ENCODE measurements at places on chromosomes 7 and 10.

DNA sequence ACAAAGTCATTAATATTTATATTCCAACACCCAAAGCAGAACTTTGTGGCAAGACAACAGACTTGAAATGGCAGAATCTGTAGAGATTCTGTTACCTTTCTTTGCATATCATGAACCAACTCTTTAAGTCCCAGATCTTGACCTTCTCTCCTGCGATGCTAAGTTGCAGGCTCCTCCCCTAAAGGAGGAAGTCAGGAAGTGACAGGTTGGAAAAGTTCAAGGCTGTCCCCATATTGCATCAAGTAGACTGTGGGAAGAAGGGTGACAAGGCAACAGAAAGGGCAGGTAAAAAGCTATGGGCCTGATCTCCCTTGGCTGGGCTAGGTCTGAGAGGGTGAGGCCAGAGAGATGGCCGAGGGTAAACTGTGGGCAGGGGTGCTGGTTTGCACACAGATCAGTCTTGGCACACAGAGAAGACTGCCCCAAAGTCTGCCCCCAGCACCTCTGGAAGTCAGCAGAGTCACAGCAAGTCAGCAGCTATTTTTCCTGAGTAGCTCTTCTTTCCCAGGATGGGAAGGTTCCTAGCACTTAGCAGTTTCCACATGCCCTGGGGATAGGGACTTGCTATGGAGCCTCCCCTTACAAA lies 115.1 kb downstream of the RAPGEF5 start:
- no peak for DNase-seq

DNA sequence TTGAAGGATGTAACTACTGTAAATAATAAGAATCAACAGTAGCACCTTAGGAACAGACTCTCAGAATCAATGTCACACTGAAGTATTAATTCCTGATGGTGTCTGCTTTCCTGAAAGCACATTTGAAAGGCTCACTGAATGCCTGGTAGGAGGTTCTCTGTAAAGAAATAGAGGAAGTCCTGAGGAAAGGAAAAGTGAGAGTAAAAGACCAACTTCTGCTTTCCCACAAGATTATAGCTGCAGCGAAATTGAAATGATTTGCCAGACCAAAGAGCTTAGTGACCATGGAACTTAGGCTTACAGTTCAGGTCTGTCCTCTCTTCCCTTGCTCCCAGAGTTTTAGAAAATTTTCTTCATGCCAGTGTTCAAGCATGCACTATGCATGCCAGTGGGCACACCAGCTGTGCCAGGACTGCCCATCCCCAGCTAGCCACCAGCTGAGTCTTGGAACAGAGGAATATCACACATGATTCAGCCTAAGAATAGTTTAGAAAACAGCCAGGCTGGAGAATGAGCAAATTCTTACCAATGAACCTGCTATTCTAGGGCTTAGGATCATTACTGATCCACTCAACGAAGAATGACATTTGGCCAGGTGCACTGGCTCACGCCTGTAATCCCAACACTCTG lies 123.2 kb downstream of the HERPUD2 start:
- DNase-seq, result peak; percentile 78

DNA sequence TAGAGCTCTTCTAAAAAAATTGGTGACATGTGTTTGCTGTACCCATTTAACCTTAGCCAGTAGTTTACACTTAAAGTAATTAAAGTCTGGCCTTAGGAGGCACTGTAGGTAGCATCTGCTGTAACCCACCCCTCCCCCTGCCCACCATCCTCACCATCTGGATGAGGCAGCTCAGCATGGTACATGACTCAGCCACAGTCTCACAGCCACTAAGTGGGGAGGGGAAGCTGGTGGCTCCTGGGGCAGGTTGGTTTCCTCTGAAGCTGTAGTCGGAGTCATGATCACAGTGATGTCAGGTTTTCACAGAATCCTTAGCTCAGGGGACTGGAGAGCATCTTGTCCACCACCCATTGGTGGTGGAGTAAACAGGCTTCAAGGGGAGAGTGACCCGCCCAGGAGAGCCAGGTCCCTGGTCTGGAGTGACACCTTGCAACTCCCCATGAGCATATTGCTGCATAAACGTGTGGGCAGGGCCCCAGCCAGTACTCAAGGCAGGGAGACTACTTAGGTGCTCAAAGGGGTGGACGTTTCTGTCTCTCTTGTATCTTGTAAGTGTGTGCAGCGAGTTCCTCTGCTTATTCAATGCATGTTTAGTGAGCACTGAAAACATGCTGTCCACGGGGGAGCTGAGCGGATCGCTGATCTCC lies 125.9 kb downstream of the GRK5 start:
- DNase-seq, result no peak

GRCh38 chr7:100575746-100576383 lies 2.2 kb upstream of the SAP25 start:
- DNase-seq, result no peak

Data from inflammatory macrophage (primary cell).